Spinal cord (tissue), 10 donors: ENCODE measurements at places on chromosomes 5 and 9. TPM values are rescaled to one million over a fixed set of nuclear protein-coding genes. Genes with fewer than 3 reads are reported as not detected.

ECSCR gene
- 63.2 TPM for total RNA-seq

GMCL2 gene
- total RNA-seq = not detected

TMC1 gene
- total RNA-seq = 0.89 TPM

ADAMTS19 gene
- total RNA-seq = 7.5 TPM

NPR3 gene
- 21.1 TPM for total RNA-seq

LCN10 gene
- not detected for total RNA-seq

EXD3 gene
- total RNA-seq = 21.7 TPM

GRXCR2 gene
- not detected for total RNA-seq

TMOD1 gene
- total RNA-seq = 34.0 TPM

ACSL6 gene
- 103 TPM for total RNA-seq

DNAJC18 gene
- total RNA-seq = 36.6 TPM

SMAD5 gene
- 89.0 TPM for total RNA-seq
